Stimulated activated CD4-positive, alpha-beta T cell treated with anti-CD3 and anti-CD28 coated beads, Interleukin-1b, Interleukin-23, amount 100 ng/mL, for 48 hours (primary cell): ENCODE measurements at places on chromosomes 2 and 18.

DNA sequence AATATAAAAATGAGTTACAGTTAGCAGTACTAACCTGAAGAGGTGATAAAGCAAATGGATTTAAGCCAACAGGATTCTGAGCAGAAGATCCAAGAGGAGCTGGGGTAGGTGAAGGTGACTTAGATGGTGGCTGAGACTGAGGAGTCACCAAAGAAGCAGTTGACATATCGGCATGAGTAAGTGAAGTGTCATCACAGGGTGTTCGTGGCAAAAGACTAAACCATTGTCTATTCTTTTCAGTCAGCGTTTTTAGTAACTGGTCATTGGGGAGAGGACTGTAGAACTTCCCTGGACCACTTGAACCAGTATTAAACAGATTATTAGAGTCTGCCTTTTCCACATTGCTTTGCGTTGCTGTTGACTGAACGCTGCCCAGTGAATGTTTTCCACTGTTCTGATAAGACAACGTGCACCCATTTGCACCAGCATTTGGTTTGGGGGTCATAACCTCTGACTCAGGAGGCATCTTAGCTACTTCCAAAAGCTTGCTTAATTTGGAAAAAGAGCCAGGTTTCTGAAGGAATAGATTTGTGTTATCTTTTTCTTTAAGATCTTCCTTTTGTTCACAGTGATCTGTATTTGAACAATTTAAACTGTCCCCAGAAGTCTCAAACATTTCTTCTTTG is 63.3 kb upstream of the WDSUB1 start:
- no peak for DNase-seq

DNA sequence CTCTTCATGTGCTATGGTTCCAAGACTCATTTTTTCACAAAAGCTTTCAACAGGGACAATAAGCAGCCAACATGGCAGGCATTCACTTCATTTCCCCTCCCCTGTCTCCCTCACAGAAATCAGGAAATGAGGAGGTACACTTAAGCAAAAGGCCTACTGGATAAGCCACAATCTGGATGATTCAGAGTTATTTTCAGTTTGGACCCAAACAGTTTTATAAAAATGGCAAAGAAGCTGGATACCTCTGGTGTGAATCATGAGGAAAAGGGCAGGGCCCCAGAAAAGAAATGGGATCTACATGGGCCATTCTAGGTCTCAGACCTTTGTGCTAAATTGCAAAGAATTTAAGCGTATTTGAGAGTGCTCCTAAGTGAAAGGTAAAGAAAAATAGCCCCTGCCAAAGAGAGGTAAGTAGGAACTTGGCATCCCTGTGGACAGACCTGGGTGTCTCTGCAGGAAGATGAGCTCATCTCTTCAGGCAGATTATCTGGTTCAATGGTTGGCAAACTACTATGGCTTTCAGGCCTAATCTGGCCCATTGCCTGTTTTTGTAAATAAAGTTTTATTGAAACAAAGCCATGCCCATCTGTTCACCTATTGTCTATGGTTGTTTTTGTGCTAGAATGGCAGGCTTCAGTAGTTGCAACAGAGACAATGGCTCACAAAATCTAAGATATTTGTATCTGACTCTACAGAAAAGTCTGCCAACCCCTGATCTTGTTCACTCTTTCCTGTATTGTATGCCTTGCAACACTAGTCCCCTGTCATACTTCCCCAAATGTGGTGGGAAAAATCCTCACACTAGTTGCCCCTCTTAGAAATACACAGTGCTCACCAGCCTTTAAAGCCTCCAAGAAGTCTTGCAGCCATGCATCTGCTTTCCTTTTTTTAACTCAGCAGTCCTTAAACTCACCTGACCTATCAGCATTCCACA is 315.0 kb downstream of the ALK start:
- DNase-seq, result no peak

DNA sequence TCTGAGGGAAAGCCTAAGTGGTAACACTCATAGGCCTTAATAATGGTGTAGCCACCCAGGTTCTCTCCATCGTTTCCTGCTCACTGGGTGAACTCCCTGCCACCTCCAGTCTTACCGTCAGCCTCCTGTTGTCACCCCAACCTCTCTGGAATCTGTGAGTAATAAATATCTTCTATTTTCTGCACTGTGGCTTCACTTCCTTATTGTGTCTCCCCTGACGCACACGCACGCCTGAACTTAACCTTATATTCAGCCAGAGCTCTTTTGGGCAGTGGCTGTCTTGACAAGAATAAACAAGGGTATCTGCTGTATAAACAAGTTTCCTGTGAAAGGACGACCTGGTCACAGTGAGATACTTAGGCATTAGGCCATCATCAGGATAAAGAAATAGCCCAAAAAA is 467.2 kb downstream of the SPAG16 start:
- DNase-seq, result no peak

GRCh38 chr2:66305718-66306117 is 129.2 kb upstream of the MEIS1 start:
- DNase-seq, result no peak

GRCh38 chr2:130894326-130894942 is 57.7 kb downstream of the ARHGEF4 start:
- no peak for DNase-seq

- peak; percentile 66 for DNase-seq
Observed at GRCh38 chr2:9813312-9814128, 29.8 kb upstream of the TAF1B start.

DNA sequence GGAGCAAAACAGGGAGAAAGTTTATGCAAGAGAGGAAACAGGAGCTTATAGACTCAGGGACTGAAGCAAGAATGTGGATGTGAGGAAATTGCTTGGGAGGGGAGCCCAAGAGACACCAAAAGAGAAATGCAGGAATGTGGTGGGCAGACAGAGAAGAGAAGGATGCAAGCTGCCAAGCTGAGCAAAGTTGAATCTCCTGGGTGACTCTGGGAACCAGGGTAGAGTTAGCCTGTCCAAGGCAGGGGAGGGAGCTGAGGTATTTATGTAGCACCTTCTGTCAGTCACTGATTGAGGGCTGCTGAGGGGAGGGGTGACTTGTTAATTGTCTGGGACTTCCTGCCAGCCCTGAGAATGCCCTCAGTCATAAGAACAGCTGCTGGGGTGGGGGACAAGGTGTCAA is 464.3 kb downstream of the NBAS start:
- DNase-seq, result no peak

GRCh38 chr2:105431367-105432043 is 32.7 kb upstream of the FHL2 start:
- DNase-seq, result no peak
